ENCODE measurements at places on chromosomes 2 and 18. TPM values are rescaled to one million over a fixed set of nuclear protein-coding genes. Genes with fewer than 3 reads are reported as not detected.

The ANKRD36B gene
- 13.9 TPM for polyA plus RNA-seq

The CNDP1 gene
- polyA plus RNA-seq: not detected

The C2orf78 gene
- not detected for polyA plus RNA-seq

The CCBE1 gene
- polyA plus RNA-seq: not detected

The OBSL1 gene
- polyA plus RNA-seq: not detected

The TMEM178A gene
- not detected for polyA plus RNA-seq

The PID1 gene
- not detected for polyA plus RNA-seq

The EFEMP1 gene
- polyA plus RNA-seq: not detected

The ARHGEF4 gene
- 0.24 TPM for polyA plus RNA-seq

The DOCK10 gene
- 26.9 TPM for polyA plus RNA-seq

The ZAP70 gene
- polyA plus RNA-seq: 4.6 TPM

The ZNF513 gene
- 4.8 TPM for polyA plus RNA-seq

The LONRF2 gene
- not detected for polyA plus RNA-seq

The ANO7 gene
- polyA plus RNA-seq: not detected

The SERPINB10 gene
- polyA plus RNA-seq: not detected

The TWIST2 gene
- polyA plus RNA-seq: not detected

The MAP2 gene
- polyA plus RNA-seq: 3.4 TPM

The AQP12A gene
- not detected for polyA plus RNA-seq

The MYCN gene
- not detected for polyA plus RNA-seq

The MSTN gene
- not detected for polyA plus RNA-seq

The HOXD8 gene
- not detected for polyA plus RNA-seq

The FHOD3 gene
- not detected for polyA plus RNA-seq

The DPYSL5 gene
- polyA plus RNA-seq: not detected

The LANCL1 gene
- polyA plus RNA-seq: 16.5 TPM

The ANKRD30BL gene
- polyA plus RNA-seq: 0.64 TPM

The CETN1 gene
- polyA plus RNA-seq: not detected

The NR4A2 gene
- polyA plus RNA-seq: 22.7 TPM

The AMER3 gene
- polyA plus RNA-seq: not detected

The MRO gene
- polyA plus RNA-seq: not detected

The C2orf80 gene
- not detected for polyA plus RNA-seq

The IL18RAP gene
- 0.55 TPM for polyA plus RNA-seq

The CYS1 gene
- polyA plus RNA-seq: not detected

The TANC1 gene
- 0.15 TPM for polyA plus RNA-seq

The HSBP1L1 gene
- polyA plus RNA-seq: 10.9 TPM

The B3GNT7 gene
- polyA plus RNA-seq: 3.3 TPM

The LIMS1 gene
- polyA plus RNA-seq: 42.2 TPM

The FAM237A gene
- not detected for polyA plus RNA-seq

The GPR45 gene
- polyA plus RNA-seq: not detected

The TCF4 gene
- polyA plus RNA-seq: 256 TPM

The DCDC2C gene
- not detected for polyA plus RNA-seq

The HOXD9 gene
- not detected for polyA plus RNA-seq

The NYAP2 gene
- not detected for polyA plus RNA-seq

The NEU2 gene
- polyA plus RNA-seq: not detected

The AGAP1 gene
- not detected for polyA plus RNA-seq

The SERPINB2 gene
- not detected for polyA plus RNA-seq

The GRB14 gene
- polyA plus RNA-seq: not detected
